Skeletal muscle cell (primary cell): ENCODE measurements at places on chromosomes 7 and 10.

DNA sequence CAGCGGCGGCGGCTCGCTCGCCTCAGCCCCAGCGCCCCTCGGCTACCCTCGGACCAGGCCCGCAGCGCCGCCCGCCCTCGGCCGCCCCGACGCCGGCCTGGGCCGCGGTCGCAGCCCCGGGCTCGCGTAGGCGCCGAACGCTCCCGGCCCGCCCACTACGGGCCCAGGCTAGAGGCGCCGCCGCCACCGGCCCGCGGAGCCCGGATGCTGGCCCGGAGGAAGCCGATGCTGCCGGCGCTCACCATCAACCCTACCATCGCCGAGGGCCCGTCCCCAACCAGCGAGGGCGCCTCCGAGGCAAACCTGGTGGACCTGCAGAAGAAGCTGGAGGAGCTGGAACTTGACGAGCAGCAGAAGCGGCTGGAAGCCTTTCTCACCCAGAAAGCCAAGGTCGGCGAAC lies 18.2 kb upstream of the TSPAN33 start:
- DNase-seq = no peak

DNA sequence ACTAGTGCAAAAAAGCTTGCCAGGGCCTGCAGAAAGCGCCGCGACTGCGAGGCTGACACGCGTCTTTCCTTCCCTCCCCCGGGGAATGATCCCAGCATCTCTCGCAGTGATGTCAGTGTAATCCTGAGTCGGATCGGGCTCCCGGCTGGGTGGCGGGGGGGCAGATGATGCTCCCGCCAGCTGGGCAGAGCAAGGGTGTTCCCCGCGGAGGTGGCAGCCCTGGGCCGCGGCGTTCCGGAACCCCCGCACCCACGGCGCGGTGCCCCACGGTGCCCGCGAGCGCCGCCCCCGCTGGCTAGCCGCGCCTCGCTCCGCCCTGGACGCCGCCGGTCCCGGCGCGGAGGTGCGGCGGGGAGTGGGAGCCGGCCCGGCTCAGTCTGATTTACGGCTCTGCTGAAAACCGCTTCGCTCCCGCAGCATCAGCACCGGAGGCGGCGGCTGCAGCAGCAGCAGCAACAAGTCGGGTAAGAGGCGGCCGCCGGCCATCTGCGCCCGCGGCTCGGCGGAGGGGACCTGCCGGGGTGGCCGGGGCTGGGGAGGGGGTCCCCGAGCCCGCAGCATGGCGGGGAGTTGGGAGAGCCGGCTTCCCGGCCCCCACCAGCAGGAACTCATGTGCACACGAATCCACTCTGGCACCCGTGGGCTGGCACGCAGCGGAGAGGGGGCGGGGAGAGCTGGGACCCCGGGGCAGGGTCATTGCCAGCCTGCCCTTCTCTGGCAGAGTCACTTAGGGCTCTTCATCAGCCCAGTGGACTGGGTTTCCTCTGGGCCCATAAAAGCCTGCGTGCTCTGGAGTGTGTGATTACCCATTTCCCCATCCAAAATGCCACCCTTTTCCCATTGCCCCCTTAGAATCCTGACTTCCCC lies at the start of gene ZNF365:
TSS of gene ZNF365 (plus strand) at position 375 of the 867 bp plus-strand sequence. CDS start 1,825 bp downstream, outside the sequence.
- DNase-seq = no peak

- DNase-seq = no peak
Observed at GRCh38 chr10:13938950-13939349, 352.2 kb downstream of the PRPF18 start.

GRCh38 chr10:77266242-77266641 lies 371.4 kb downstream of the KCNMA1 start:
- no peak for DNase-seq

- no peak for DNase-seq
Observed at GRCh38 chr7:20834656-20835055, 48.0 kb upstream of the SP8 start.

DNA sequence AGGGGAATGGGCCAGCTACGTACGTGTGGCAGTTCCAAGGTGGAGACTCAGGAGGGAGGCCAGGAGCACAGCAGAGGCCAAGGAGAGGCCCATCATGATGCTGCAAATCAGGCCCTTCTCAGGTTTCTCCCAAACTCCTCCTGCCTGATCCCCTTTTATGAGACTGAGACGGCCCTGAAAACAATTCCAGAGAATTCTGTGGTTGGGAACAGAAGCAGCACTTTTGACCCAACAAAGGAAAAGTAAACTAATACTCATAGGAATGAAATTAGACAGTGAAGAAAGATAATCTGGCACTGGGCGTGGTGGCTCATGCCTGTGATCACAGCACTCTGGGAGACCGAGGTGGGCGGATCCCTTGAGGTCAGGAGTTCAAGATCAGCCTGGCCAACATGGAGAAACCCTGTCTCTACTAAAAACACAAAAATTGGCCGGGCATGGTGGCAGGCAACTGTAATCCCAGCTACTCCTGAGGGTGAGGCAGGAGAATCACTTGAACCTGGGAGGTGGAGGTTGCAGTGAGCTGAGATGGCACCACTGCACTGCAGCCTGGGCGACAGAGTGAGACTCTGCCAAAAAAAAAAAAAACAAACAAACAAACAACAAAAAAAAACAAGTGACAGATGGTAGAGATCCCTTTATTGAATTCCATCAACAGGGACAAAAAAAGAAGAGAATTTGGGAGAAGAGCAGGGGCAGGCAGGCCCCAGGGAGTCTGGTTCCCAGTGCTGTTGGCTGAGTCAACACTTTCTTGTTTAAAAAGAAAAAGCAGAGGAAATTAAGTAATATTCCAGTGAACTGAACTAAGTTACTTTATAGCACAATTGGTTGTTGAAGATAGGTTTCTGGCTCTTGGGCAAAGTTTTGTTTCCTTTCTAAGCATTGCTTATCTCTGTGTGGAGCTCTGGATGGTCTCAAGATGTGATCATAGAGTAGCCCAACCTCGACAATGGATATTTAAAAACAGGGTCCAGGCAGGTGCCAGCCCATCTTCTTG lies at the start of gene CCL26:
TSS of gene CCL26 (minus strand) at position 131 of the 997 bp plus-strand sequence. CDS start at position 96, 35 bp downstream.
- peak; percentile 70 for DNase-seq

DNA sequence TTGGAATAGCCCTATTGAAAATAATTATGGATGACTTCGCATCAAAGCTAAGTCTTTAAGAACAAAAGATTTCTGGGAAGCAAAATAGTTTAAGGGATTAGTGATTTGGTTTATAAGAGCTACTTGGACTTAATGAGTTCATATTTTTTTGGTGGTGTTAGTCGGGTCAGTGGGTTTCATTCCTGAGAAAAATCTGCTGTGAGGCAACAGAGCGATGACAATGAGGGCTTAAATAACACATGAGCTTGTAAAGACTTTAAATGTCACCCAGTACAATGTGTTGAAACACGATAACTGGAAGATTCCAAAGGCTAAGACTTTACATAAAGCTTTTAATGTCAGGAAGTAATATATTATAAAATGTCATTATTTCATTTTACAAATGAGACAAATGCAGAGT lies 178.8 kb downstream of the ARL4A start:
- no peak for DNase-seq

DNA sequence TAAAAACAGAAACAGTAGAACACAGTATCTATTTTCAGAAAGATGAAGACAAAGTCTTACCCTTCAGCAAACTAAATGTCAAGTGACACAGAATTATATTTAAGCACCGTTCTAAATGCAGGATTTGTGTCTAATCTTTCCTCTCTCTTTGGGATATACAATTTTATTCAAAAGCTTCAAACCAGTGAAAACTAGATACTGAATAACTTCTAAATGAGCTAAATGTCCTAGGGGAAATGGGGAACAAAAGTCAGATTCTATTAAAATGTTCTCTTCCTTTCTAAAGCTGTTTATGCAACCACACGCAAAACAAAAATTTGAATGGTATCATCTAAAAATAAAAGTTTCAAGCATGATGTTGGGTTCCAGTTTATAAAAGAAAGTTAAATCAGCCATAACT lies 136.4 kb upstream of the AOAH start:
- no peak for DNase-seq
